ENCODE measurements at places on chromosomes 5 and 9. TPM values are rescaled to one million over a fixed set of nuclear protein-coding genes. Genes with fewer than 3 reads are reported as not detected.
A peak's percentile ranks its signal among the peaks of the same experiment; 100 is the strongest.

GRCh38 chr5:72451741-72452505 lies 55.3 kb downstream of the ZNF366 start:
- H3K4me1 ChIP-seq: no peaks in the 10 kb centered on the region
- peaks cover 2% of the 10 kb centered on the region for H3K27me3 ChIP-seq
- DNase-seq: no peak
- H3K36me3 ChIP-seq: no peaks in the 10 kb centered on the region
- no peak overlapping the region for H3K27ac ChIP-seq

DNA sequence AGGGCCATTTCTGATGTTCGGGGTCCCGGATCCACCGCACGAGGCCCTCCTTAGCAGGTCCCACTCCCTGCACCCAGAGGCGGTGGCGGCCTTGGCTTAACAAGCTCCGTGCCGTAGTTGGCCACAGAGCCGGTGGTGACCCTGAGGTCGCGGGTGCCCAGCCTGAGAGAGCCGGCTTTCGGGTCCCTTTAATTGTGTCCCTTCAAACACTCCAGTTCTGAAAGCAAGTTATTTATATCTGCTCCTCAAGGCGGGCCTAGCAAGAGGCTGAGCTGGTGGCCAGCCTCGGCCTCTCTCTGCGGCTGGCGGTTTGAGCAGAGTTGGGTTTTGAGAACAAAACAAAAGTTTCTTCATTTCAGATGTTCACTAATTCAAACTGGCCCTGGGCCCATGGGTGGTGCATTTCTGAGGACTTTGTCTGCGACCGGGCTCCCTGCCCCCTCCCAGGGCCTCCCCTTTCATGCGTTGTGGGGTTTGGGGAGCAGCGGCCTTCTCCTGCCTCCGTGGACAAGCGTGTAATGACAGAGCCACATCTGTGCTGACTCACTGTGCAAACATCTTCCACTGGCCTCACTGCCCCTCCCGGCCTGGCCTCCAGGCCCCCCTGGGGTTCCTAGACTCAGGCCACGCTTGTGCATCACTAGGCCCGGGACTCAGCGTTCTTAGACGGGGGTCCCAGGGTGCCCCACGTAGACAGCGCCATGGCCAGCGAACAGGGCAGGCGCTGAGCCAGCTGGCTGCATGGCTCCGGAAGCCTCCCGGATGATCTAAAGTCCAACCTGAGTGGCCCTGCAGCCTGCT lies 49.4 kb upstream of the COL5A1 start:
- H3K27ac ChIP-seq: no peak overlapping the region
- peak overlapping the region; percentile 60 for H3K4me3 ChIP-seq
- DNase-seq: peak; percentile 14
- no peaks in the 10 kb centered on the region for H3K36me3 ChIP-seq

DNA sequence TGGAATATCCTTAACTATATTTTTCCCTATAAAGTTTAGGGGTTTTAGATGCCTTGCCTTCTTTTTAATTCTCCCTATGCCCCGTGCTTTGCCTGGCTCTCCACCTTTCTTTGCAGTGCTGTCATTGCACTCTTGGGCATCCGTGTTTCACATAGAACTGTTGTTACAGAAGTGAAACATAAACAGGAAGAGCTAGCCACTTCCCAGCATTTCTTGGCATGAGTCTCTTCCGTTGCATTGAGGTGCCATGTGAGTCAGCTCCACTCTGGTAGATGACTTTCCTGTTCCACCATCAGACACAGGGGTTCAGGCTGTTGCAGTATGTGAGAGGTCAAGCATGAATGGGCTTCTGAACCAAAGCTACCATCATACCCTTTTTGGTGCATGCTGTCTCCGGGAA lies 73.4 kb downstream of the ANGPTL2 start:
- no peaks in the 10 kb centered on the region for H3K27me3 ChIP-seq
- H3K4me3 ChIP-seq: no peak overlapping the region
- no peak for DNase-seq
- no peaks in the 10 kb centered on the region for H3K36me3 ChIP-seq

Gene TMEM252
- total RNA-seq: not detected

Gene CCL27
- not detected for total RNA-seq

Gene PTGER4
- total RNA-seq: 0.11 TPM

All from HepG2 (cell line).